ENCODE measurements at places on chromosomes 12 and 14.
A peak's percentile ranks its signal among the peaks of the same experiment; 100 is the strongest.

- no peaks in the 10 kb centered on the region for H3K27me3 ChIP-seq
- DNase-seq = peak; percentile 16
- peaks cover 29% of the 10 kb centered on the region for H3K4me1 ChIP-seq
Observed at GRCh38 chr12:46460682-46461210, 88.2 kb upstream of the SLC38A2 start.

GRCh38 chr12:86233126-86233525 is 23.1 kb downstream of the MGAT4C start:
- DNase-seq = no peak
- H3K4me3 ChIP-seq = no peak overlapping the region
- H3K27me3 ChIP-seq = no peaks in the 10 kb centered on the region
- H3K36me3 ChIP-seq = no peaks in the 10 kb centered on the region
- no peaks in the 10 kb centered on the region for H3K4me1 ChIP-seq
- no peak overlapping the region for H3K27ac ChIP-seq

DNA sequence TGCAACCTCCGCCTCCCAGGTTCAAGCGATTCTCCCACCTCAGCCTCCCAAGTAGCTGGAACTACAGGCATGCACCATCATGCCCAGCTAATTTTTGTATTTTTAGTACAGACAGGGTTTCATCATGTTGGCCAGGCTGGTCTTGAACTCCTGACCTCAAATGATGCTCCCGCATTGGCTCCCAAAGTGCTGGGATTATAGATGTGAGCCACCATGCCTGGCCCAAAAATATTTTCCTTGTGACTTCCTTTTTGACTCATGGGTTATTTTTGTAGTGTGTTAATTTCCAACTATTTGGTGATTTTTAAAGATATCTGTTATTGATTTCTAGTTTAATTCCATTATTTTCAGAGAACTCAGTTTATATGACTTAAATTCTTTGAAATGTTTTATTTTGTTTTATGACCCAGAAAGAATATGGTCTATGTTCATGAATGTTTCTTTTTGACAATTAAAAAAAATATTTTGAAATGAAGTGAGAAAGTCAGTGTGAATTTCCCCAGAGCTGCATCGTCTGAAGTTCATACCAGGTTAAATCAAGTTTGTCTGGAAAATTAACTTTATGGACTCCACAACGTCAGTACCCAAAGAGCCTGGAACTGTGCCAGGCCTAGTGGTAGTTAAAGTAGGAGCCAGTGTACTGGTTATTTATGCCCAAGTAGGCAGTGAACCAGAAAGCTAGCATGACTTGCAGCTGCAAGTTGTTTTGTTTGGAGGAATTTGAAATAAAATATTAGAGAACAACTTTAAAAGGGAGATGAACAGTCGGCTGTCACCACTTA is 2.8 kb upstream of the CDKL1 start:
- no peak for DNase-seq
- H3K27me3 ChIP-seq = no peaks in the 10 kb centered on the region
- no peaks in the 10 kb centered on the region for H3K36me3 ChIP-seq
- H3K4me1 ChIP-seq = peaks cover 7% of the 10 kb centered on the region
- H3K27ac ChIP-seq = no peak overlapping the region
- no peak overlapping the region for H3K4me3 ChIP-seq

DNA sequence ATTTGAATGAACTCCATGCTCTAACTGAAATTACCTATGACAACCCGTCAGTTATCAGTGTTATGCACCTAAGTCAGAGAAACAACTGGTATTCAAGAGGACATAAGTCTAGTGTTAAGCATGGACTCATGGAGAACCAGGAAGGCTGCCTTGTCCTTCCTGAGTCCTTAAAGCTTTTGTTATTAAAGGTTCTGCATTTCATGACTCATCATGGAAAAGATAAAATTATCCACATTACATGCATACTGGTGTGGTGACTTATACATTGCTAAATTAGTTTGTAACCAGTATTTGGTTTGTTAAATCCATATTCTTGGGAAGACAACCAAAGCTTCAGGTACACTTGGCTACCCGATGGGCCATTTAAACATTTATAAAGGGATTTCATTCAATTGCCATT is 6.5 kb upstream of the OR4E1 start:
- no peak overlapping the region for H3K4me3 ChIP-seq
- no peaks in the 10 kb centered on the region for H3K36me3 ChIP-seq
- no peak for DNase-seq
- H3K4me1 ChIP-seq = no peaks in the 10 kb centered on the region
- H3K27ac ChIP-seq = no peak overlapping the region
- no peaks in the 10 kb centered on the region for H3K27me3 ChIP-seq

GRCh38 chr12:127161466-127161865 is 1105.5 kb upstream of the TMEM132C start:
- no peaks in the 10 kb centered on the region for H3K36me3 ChIP-seq
- no peaks in the 10 kb centered on the region for H3K27me3 ChIP-seq
- peaks cover 6% of the 10 kb centered on the region for H3K4me1 ChIP-seq
- no peak for DNase-seq
- no peak overlapping the region for H3K27ac ChIP-seq

DNA sequence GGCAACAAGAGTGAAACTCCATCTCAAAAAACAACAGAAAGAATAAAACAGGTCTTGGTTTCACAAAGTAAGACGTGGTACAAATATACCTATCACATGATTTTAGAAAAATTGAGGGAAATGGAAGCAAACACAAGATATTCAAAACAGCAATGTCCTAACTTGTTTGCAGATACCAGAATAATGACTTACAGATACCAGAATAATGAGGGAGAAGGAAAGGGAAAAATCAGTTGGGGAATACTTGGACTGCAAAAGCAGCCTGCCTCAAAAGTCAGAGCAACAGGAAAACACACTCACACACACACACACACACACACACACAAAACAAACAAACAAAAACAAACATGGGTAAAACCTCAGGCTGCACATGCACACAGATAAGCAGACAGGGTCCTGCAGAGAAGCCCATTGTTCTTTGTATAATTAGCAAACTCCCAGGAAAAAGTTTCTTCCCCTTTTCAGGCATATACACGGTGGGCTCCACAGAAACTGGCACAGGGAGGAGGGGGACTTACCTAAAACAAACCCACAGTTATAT is 65.7 kb upstream of the CAPRIN2 start:
- DNase-seq = no peak
- no peak overlapping the region for H3K4me3 ChIP-seq
- no peaks in the 10 kb centered on the region for H3K36me3 ChIP-seq
- H3K27me3 ChIP-seq = peaks cover 6% of the 10 kb centered on the region
- H3K4me1 ChIP-seq = peaks cover 12% of the 10 kb centered on the region

- H3K36me3 ChIP-seq = no peaks in the 10 kb centered on the region
- DNase-seq = no peak
- H3K4me1 ChIP-seq = peaks cover 9% of the 10 kb centered on the region
- H3K27ac ChIP-seq = no peak overlapping the region
Observed at GRCh38 chr14:102548616-102549240, 39.2 kb upstream of the ANKRD9 start.

- no peaks in the 10 kb centered on the region for H3K36me3 ChIP-seq
- no peaks in the 10 kb centered on the region for H3K4me1 ChIP-seq
- no peaks in the 10 kb centered on the region for H3K27me3 ChIP-seq
- DNase-seq = no peak
Observed at GRCh38 chr14:101195309-101195901, 291.9 kb upstream of the RTL1 start.

- no peak for DNase-seq
- no peak overlapping the region for H3K27ac ChIP-seq
- no peak overlapping the region for H3K4me3 ChIP-seq
- no peaks in the 10 kb centered on the region for H3K36me3 ChIP-seq
- peaks cover 2% of the 10 kb centered on the region for H3K27me3 ChIP-seq
Observed at GRCh38 chr14:57495416-57495815, 1.8 kb upstream of the CCDC198 start.

Measured in natural killer cell (primary cell).